ENCODE measurements at places on chromosomes 4 and X.

DNA sequence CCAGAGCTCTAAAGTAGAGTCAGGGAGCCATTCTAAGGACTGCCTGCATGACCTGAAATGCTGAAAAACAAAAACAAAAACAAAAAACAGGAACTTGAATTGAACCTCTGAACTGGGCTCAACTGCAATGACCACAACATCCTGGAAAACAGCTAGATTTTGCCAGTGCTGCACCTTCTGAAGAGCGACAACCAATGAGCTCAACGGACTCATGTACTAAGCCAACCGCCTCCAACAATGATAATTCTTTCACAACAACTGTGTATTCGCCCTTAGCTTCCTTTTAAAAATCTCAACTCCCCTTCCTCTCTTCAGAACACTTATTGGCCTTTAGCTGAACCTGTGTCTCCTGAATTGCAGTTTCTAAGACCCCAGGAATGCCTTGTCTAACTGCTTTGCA lies 69.8 kb downstream of the HAUS3 start:
- no peak for DNase-seq

GRCh38 chr4:108473163-108473720 lies 147.1 kb upstream of the RPL34 start:
- no peak for DNase-seq

DNA sequence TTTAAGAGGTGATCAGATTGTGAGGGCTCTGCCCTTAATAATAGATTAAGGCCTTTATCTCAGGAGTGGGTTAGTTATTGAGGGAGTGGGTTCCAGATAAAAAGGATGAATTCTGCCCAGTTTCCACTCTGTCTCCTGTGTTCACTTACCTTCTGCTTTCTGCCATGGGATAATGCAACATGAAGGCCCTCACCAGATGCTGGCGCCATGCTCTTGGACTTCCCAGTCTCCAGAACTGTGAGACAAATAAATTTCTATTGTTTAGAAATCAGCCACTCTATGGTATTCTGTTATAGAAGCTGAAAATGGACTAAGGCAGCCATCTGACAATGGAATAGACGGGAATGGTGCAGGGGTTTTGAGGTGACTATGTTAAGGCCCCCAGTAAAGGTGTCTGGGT lies 6.9 kb upstream of the RELL1 start:
- DNase-seq = no peak

- no peak for DNase-seq
These were observed 26.0 kb upstream of the VSIG1 start for GRCh38 chrX:108018656-108019381.

DNA sequence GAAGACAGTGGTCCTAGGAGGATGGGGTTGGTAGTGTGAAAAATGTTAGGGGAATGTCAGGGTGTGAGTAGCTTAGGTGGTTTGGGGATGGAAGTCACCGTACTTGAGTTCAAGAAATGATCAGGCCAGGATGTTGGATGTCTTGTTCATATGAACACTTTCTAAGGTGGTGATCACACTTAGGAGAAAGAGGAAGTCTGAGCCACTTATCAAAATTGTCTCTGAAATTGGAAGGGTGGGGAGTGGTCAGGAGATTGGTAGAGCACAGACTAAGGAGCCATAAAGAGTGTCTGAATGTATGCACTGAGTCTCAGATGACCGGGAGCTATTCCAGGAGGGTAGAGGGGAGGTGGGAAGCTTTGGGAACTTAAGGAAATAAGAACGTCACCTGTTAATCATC lies 17.3 kb downstream of the CMC4 start:
- no peak for DNase-seq

GRCh38 chr4:59571805-59572430 lies 1628.2 kb upstream of the ADGRL3 start:
- no peak for DNase-seq

DNA sequence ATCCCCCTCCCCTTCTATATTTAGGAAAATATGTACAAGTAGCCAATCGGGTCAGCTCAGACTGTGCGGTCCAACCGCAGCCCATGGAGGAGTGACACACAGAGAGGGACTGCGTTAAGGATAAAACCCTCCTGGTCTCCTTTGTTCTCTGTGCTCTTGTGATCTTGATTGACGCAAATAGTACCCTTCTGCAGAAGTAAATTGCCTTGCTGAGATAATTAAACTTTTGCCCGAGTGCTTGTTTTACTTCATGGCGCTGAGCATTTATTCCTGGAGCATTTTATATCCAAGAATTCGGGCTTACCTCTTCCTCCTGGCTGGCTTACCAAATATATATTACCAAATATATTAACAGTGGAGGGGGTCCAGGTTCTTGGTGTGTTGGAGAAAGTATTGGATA lies 184.2 kb downstream of the STAG2 start:
- DNase-seq = no peak

DNA sequence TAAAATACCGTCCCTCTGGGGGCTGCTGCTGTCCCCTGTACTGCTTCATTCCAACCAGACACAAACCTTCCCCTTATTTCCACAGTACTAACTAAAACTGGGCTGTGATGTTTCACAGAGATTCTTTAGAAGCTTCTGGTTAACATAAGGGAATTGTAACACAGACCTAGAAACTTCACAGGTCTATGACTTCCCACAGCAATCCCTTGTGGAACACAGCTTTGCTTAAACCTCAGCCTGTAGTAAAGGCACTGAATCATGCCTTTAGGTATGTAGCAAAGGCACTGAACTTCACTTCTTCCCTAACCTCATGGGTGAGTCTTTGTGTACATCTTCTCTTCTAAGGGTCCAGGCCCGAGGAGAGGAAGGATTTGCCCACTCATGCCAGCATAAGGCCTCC lies 49.4 kb downstream of the SPINK2 start:
- no peak for DNase-seq

GRCh38 chrX:96435378-96436035 lies 249.1 kb upstream of the DIAPH2 start:
- no peak for DNase-seq

DNA sequence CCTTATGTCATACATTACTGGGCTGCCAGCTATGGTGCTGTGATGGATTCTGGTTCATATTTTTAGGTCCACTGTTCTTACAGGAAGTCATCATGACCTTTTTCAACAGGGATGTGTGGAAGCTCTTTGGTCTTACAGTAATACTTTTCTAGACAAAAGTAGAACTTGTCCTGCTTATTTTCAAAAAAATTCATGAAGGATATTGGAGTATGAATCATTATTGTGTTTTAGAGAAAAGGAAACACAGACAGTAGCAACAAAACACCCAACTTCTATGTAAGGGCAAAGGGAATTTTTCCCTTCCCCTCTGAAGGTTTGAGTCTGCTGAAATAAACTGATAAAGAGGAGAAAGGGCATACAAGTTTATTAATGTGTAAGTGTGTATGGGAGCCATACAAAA lies 54.7 kb upstream of the FAM9C start:
- DNase-seq = no peak

DNA sequence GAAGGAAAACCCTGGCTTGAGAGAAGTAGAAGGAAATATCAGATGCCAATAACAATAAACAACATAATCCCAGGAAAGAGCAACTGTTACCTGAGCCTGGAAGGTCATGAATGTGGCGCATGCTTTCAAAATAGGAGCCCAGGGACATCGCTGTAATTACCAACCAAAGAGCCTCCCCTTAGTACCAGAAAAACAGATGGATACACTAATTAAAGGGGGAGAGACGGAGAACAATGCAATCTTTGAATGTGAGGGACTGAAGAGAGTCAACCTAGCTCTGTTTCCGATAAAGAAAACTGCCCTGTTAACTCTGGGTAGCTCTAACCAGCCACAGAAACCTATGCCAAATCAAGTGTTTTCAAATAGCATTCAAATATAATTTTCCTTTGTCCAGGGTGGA lies 161.4 kb downstream of the ENOX2 start:
- DNase-seq = no peak

GRCh38 chr4:48594180-48594579 lies 104.1 kb downstream of the ZAR1 start:
- DNase-seq = no peak

GRCh38 chr4:73010789-73011628 lies 58.5 kb downstream of the COX18 start:
- no peak for DNase-seq

DNA sequence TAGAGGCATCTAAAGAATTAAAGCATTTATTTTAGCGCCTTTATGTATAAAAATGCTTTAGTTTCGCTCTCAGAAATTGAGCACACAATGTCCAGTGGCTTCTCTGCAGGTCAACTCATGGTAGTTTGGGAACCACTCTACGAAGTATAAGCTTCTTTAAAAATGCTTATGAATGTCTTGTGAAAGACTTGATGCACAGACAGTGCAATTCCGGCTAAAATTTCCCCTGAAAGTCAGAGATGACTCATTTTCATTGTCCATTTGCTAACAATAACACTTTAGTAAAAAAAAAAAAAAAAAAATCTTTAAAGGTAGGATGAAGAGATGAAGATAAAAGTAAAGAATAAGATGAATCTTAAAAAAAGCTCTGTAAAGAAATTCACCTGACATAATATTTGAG lies 117.2 kb downstream of the PDHA2 start:
- DNase-seq = no peak

DNA sequence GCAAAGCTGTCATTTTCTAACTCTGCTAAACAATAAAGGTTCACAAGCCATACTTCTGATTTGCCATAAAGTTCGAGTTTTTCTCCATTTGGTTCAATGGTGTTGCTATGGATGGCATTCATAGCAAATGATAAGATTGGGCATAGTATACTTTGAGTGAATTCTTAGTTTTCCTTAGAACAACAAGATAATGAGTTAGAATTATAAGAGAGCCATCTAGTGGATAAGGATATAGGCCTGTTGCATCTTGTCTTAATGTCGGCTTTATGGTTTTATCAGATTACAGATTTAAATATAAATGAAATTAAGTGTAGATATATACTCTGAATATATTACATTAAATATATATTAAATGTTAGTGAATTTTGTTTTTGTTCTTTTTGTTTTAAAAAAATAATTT lies 644.6 kb downstream of the IL1RAPL1 start:
- no peak for DNase-seq

- no peak for DNase-seq
These were observed 506.7 kb downstream of the PCDH18 start for GRCh38 chr4:137025484-137026059.

DNA sequence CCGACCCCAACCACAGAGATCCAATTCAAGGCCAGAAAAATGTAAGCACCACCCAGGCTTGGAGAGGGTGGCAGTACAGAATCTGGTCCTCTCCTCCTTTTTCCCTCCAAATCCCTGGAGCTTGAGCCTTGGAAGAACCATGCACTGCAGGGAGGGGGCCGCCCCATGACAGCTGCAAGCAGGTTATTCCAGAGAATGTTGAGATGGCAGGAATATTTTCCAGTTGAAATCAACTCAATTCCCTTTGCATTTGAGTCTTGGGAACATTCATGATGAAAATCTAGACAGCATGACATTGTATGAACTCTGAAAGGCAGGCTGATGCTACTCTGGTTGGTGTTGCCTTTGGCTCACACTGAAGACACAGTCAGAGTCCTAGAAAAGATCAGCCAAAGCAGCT lies 386.6 kb upstream of the FGF16 start:
- DNase-seq = no peak

DNA sequence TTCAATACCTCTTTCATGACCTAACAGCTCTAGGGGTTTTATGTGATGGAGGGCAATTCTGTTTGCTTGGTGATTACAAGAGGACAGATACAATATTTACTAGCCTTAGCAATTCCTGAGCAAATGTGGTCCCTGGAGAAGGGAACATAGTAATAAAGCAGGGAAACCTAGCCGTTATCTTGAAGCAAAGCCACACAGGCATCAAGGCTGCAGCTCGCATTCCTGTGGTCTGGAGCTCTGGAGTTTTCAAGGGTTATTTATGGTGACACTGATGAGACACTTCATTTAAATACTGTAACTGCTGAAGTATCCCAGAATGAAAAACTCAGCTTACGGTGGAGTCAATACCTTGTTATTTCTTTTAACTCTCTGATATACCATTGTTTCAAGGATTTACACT lies 66.8 kb downstream of the AFF2 start:
- no peak for DNase-seq

DNA sequence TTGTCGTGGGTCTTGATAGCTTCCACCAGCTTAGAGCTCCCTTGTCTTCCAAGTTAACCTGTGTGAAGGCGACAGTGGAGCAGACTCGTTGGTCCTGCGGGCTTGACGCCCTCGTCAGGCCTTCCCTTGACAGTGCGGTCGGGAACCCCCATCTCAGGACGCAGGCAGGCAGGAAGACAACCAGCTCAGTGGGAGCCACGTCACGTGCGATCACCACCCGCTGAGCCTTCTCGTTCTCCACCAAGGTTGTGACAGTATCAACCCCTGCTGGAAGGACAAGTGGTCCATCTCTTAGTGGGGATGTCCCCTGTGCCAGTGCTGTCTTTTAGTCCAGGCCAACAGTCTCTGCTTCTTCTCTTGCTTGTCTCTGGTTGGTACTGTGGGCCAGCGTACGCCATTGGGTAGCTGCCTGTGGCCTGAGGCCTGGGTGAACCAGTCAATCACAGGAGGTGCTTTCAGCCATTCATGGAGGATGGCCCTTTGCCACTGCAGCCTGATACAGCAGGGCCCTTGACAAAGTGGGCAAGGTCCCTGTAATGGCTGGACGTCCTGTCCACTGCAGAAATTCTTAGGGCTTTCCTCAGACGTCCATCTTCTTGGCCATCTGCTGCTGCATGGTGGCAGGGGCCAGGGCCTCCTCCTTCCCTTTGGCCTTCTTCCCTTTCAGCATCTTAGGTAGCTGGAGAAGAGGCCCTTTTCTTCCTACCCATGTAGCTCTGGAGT lies 31.4 kb downstream of the RGS12 start:
- no peak for DNase-seq

DNA sequence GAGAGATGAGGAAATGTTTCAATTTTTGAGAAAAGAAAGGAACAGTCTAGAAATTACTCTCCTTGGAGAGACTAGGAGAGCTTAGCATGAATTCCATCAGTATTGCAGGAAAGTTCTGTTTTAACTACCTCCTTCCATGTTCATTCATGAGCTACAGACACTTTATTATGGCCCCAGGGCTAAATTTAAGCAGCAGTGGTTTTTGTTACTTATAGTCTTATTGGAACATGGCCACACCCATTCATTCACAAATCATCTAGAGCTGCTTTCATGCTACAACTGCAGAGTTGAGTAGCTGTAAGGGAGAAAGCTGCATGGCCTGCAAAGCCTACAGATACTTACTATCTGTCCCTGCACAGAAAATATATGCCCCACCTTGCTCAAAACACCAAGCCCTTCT lies 81.7 kb downstream of the SHISA3 start:
- no peak for DNase-seq

DNA sequence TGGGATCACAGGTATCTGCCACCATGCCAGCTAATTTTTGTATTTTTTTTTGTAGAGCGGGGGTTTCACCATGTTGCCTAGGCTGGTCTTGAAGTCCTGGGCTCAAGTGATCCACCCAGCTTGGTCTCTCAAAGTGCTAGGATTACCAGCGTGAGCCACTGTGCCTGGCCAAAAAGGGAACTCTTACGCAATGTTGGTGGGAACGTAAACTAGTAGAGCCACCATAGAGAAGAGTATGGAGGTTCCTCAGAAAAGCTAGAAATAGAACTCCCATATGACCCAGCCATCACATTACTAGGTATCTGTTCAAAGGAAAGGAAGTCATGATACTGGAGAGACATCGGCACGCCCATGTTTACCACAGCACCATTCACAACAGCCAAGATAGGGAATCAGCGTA lies 85.9 kb downstream of the PRKX start:
- DNase-seq = no peak

- no peak for DNase-seq
These were observed 41.9 kb upstream of the NEUROG2 start for GRCh38 chr4:112557676-112558411.

- DNase-seq = no peak
These were observed 297.0 kb upstream of the DCAF8L1 start for GRCh38 chrX:28278251-28278650.

GRCh38 chr4:41475402-41475801 lies 62.6 kb upstream of the LIMCH1 start:
- DNase-seq = no peak
